ENCODE measurements at places on chromosomes 7 and 10.

DNA sequence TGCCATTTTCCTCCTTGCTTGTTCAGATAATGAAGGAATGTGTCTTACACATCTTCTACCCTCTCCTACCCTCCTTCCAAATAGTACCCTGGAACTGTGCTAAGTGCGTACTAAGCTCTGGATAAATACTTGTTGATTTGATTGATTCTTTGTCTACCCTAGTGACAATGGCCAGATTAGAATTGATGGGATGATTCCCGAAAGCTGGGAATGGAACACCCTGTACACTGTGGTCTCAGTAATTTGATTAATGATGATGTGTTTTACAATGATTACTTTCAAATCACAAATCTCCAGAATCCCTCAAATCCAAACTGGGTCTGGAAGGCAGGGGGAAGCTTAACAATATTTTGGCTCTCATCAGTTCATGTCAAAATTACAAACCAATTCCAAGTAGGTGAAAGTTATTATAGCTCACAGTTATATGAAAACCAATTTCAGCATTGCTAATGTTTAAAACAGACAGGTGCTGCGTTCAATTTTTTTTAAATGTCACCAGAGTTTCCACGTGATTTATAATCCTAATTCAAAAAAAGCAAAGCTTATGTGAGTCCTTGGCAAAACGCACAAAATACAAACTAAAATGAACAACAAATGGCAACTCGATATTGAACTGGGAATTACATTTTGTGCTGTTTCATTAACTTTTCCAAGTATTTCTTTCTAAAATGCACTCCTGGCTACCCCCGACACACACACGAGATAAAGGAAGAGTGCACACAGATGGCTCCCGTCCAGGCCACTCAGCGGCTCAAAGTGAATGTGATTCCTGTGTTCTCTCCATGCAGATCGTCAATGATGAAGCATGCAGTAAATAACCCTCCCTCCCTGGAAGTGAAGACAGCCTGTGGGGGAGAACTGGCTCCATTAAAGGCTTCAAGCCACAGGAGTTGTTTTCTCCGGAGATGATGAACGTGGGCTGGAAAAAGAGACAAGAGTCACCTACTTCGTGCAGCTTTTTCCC is 21.7 kb upstream of the ADRB1 start:
- DNase-seq, result no peak

DNA sequence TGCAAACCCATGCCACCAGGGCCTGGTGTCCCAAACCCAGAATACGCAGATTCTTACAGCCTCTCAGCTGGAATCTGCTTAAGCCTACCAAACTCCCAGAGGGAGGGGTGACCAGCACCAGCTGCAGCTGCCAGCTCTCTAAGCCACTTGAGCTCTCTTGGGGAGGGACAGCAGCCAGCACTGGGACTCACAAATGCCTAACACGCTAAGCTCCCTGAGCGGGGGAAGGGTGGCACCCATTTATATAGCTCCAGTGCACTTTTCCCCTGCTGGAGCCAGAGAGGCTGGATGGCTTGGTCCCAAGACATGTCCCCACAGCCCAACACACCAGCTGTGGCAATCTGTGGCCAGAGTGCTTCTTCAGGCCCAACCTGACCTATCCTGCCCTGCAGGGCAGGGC is 326.8 kb upstream of the NRG3 start:
- DNase-seq, result no peak

GRCh38 chr7:16318989-16319915 is 102.1 kb downstream of the CRPPA start:
- no peak for DNase-seq

- DNase-seq, result no peak
Measured at GRCh38 chr10:92547676-92548075, 26.2 kb downstream of the IDE start.

DNA sequence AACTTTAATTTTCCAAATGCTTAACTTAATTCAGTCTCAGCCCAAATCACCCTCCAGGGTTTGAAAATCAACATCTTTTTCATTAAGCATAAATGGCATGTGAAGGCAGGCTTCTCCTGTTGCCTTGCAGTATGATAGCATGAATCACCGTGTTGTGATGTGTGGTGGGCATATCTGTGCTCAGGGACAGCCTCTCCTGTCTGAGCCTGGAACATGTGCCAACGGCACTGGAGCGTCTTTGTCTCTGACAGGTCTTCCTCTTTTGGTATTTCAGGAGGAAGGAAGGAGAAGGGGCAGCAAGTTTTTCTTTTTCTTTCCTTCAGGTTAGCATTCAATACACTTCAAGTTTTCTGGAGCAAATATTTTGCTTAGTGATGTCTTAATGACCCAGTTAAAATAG is 57.6 kb downstream of the LRGUK start:
- no peak for DNase-seq

DNA sequence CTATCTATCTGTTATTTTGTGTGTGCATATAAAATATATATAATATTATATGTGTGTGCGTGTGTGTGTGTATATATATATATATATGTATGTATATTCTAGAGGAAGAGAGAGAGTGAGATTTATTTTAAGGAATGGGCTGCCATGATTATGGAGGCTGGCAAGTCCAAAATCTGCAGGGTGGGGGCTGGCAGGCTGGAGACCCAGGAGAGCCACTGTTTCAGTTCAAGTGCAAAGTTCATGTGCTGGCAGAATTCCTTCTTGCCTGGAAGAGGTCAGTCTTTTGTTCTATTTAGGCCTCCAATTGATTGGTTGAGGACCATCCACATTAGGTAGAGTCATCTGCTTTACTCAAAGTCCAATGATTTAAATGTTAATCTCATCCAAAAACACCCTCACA is 42.3 kb upstream of the GARS1 start:
- no peak for DNase-seq

DNA sequence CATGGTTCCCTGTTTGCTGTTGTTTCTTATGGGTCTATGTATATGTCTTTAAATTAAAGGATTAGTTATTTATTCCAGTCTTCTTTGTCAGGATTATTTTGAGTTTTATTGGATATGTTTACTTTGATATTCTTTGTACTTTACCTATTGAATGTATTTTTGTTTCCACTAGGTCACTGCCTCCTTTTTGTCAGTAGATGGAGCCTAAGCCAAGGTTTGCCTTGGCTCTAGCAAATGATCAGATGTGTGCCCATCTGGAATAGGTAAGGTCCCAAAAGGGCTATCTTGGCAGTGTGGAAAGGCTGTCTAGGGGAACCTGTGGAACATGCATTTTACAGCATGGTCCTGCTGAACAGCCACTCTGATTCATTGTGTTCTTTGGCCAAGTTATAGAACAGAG is 337.3 kb upstream of the GHITM start:
- no peak for DNase-seq

- no peak for DNase-seq
Measured at GRCh38 chr7:79934727-79935126, 199.9 kb upstream of the GNAI1 start.

DNA sequence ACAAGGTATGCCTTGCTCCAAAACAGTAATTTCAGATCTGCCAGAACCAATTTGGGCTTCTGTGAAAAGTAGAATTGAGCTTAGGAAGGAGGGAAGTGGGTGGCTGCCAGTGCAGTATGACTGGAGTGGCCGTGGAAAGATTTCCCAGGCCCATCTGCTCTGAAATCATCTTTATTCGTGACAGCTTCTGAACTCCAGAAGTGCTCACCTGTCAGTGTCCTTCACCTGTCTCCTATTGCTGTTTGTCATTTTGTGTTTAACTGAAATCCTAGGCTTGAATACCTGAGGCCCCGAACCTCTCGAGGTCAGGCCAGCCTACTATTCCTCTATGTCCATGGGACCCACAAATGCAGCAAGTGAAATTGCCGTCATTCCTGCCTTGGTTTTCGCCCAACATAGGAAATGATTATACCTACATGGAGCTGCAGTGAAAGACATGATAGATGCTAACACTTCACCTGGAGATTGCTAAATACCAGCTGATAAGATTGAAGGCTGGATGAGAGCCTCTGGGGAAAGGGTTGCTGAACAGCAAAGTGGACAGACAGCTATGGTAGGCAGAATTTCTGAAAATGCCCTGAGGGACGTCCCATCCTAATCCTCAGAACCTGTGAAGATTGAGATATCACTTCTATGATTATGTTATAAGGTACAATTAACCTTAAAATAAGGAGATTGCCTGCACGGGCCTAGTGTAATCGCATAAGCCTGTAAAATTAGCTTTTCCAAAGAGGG is 82.1 kb downstream of the C1GALT1 start:
- DNase-seq, result no peak

DNA sequence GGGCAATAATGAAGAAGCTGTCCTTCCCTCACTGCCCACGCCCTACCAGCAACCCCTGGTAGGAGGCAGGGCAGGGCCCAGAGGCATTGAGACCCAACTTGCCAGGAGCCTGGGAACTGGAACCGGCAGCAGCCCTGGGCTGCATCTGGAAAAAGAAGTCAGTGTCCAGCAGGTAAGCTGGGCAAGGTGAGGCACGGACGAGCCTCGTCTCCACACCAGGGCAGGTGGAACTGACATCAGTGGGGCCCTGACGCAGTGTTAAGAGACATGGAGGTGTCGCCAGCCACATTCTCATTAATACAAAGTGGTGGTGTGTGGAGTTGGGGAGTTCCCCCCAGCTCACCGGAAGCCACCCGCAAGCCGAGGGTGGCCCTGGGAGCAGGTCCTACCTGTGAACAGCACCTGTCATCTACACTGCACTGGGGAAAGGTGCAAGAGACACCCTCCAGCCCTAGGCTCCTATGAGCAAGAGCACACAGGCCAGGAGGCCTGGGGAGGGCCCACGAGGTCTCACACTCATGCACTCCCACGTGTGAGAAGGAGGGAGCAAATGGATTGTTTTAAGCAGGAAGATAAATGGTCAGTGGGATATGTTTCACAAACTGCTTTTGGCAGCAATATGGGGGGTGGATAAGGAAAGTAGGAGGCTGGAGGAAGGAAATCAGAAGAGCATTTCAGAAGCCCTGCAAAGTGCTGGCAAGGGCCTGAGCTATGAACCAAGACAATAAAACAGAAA is 53.6 kb downstream of the COBL start:
- DNase-seq, result no peak

GRCh38 chr7:101494602-101495329 is 132.1 kb downstream of the COL26A1 start:
- no peak for DNase-seq

- DNase-seq, result no peak
Measured at GRCh38 chr7:4753598-4754432, 21.6 kb upstream of the AP5Z1 start.

GRCh38 chr10:12243864-12244620 is 48.1 kb downstream of the CDC123 start:
- no peak for DNase-seq

GRCh38 chr10:116096526-116096925 is 176.5 kb downstream of the GFRA1 start:
- DNase-seq, result no peak

GRCh38 chr7:87876869-87877234 is 559 bp downstream of the DBF4 start:
- no peak for DNase-seq

Data from BJ (cell line).